ENCODE measurements at places on chromosomes 3 and 15. TPM values are rescaled to one million over a fixed set of nuclear protein-coding genes. Genes with fewer than 3 reads are reported as not detected.
A peak's percentile ranks its signal among the peaks of the same experiment; 100 is the strongest.

DNA sequence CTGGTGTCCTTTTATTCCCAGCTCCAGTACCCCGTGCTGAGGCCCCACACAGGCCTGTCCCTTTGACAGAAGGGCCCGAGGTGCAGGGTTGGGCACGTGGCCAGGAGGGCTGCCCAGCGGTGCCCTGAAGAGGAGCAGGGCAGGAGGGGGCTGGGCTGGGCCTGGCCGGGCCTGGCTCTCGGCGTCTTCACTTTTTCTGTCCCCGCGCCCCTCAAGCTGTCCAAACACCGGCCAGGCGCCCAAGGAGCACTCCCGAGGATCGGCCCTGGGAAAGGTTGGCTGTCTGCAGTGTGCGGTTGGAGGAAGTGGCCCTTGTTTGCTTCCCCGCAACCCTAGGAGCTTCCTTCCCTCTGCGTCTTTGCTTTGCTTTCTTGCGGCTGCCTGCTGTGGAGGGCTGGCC lies 84.1 kb downstream of the WNT7A start:
- no peak for DNase-seq

GRCh38 chr3:15345066-15345607 lies 12.8 kb upstream of the SH3BP5 start:
- no peak for DNase-seq

Gene IL17RB
- not detected for total RNA-seq

DNA sequence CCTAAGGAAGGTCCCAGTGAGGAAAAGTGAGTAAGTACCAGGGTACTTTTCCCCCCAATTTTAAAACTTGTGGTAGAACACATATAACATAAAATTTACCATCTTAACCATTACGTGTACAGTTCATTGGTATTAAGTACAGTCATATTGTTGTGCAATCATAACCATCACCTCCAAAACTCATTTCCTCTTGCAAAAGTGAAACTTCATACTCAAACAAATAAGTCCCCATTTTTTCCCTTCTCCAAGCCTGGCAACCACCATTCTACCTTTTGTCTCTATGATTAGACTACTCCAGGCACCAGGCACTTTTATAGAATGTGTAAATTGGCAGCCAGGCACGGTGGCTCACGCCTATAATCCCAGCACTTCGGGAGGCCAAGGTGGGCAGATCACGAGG lies 12.2 kb downstream of the PRC1 start:
- no peak for DNase-seq

GRCh38 chr3:53056442-53056841 lies 10.6 kb upstream of the SFMBT1 start:
- no peak for DNase-seq

DNA sequence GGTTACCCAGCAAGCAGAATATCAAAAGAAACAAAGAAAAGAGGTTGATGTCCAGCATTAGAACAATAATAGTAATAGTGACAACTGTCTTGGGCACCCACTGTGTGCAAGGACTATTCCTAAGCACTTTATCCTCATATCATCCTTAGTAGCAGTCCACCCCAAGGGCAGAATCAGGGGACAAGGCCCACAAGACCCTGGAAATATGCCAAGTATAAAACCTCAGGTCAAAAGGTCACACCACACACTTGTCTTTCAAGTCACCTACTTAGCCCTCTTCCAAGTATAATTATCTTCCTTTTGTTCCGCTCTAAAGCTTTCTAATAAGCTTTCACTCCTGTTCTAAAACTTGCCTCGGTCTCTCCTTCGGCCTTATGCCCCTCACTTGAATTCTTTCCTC lies 124.0 kb upstream of the STT3B start:
- DNase-seq: no peak

- DNase-seq: no peak
These were observed 57.8 kb downstream of the HACD2 start for GRCh38 chr3:123527046-123527445.

GRCh38 chr3:128411574-128412064 lies 55.1 kb downstream of the DNAJB8 start:
- no peak for DNase-seq

- no peak for DNase-seq
These were observed 121.6 kb upstream of the EIF1B start for GRCh38 chr3:40187945-40188344.

Gene C3orf49
- total RNA-seq: not detected

DNA sequence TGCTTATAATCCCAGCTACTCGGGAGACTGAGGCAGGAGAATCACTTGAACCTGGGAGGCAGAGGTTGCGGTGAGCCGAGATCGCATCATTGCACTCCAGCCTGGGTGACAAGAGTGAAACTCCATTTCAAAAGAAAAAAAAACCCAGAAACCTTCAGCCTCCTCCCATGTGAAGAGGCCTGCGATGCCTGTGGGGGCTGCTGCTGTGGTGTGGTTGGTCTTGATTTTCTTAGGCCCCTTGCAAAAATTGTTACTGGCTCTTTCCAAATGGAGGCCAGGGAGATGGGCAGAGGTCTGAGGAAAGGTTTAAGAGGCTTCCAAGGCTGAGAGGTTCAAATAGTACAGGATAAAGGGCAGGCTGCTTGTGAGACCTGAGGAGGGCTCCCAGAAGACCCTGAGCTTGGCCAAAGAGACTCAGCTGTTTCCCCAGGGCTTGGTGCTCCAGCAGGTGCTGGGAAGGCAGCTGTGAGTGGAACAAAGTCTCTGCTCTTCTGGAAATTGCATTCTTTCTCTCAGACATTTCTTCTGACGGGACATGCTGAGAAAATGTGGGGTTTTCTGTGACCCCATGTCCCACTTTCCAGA lies 18.4 kb downstream of the GCSAM start:
- DNase-seq: no peak

DNA sequence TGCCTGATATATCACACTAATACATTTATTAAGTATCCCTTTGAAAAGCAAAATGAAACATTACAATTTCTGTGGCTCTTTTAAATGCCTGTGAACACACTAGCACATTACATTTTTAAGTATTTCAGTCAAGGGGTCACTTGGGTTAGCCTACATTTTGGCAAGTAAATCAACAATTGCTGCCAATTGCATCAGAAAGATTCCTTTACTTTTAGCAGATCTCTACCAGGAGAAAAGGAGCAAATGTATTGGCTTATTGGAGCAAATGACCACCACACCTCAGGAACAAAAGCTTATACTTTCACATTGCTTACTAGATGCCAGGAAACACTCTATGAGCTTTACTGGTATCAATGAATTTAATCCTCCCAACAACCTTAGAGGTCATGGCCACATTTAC lies 947.1 kb downstream of the FHIT start:
- DNase-seq: no peak

GRCh38 chr3:161371441-161372320 lies at the start of gene SPTSSB:
SPTSSB (minus strand) TSS chr3:161371517; CDS start chr3:161346323, 25,194 bp downstream.
- DNase-seq: no peak

DNA sequence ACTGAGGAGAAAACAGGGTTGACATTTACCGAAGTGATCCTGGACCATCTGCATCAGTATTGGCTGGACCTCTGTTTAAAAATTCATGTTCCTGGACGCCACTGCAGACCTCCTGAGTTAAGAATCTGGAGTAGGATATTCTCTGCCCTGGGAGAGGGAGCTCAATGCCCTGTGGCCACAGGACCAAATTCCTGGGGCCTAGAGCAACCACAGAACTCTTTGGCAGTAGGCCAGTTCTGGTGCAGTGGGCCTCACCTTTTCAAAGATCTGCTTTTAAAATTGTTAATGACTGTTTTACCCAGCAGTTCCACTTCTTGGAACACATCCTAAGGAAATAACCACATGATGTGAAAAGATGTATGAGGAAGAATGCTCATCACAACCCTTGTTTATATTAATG lies 133.3 kb upstream of the ADPGK start:
- DNase-seq: no peak

DNA sequence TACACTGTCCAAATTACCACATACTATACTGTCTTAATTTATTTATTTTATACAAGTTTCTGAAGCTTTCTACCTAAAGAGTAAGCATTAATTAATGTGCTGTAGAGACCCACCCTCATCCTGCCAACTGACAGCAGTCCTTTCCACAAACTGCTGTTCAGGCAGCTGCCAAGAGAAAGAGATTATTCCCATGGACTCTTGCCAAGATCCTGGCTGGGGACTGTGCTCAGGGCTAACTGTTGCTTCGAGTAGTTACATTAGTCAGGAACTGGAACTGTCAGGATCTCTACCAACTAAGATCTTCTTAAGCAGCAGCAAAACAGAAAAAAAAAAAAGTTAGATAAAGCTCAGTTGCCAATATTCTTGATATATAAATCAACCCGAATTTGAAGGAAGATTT lies 398.8 kb downstream of the MECOM start:
- no peak for DNase-seq

Gene AMT
- total RNA-seq: 1.2 TPM

- no peak for DNase-seq
These were observed 46.8 kb downstream of the NME9 start for GRCh38 chr3:138282836-138283235.

- peak; percentile 42 for DNase-seq
These were observed 9.5 kb downstream of the RPS17 start for GRCh38 chr15:82530606-82531379.

DNA sequence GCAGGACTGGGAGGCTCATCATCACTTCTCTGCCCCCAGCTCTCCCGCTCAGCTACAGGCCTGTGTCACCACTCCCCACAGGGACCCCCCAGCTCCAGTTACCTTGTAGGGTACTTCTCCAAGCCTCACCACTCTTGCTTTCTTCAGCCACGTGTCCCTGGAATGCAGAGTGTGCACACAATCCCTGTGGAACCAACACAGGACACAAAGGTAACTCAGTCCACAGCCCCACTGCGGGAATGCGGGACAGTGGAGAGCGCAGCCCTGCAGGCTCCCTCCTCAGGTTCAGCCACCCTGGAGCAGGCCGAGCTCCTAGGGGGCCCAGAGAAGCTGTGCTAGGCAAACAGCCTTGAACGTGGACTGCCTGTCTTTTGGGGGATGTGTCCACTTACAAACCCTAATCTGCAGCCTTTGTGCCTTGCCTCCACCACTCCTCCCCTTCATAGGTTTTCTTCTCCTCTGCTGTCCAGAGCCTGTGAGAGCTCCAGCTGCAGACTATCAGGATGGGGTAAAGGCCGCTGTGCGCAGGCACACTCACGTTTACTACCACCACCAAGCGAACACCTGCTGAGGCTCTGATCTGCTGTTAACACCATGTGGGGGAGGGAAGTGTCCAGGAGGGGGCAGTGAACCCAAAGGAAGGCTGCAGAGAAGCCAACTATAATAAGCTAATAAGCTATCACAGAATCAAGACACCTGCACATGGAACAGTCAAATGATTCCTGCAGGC lies 26.0 kb downstream of the XPC start:
- DNase-seq: no peak

- no peak for DNase-seq
These were observed at the start of gene CACNA1D for GRCh38 chr3:53493963-53494791. CACNA1D (plus strand) TSS chr3:53494611; CDS start chr3:53495167, 556 bp downstream.

Gene ANKUB1
- total RNA-seq: 0.82 TPM

DNA sequence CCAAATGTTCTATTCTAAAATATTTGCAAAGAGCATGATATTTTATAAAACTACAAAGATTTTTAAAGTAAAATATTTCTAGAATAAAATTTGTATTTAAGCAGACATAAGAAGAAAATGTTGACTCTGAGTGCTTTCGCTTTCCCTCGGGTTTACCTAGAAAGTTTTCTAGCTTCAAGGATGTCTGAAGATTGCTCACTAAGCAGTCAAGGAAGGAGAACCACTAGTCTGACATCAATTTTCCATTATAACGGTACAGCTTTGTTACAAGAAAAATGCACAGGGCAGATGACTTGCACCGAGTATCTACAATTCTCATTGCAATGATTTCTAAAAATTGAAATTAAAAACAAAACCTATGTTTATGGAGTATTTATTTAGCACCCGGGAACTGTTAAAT lies 14.2 kb downstream of the GPR15 start:
- no peak for DNase-seq

DNA sequence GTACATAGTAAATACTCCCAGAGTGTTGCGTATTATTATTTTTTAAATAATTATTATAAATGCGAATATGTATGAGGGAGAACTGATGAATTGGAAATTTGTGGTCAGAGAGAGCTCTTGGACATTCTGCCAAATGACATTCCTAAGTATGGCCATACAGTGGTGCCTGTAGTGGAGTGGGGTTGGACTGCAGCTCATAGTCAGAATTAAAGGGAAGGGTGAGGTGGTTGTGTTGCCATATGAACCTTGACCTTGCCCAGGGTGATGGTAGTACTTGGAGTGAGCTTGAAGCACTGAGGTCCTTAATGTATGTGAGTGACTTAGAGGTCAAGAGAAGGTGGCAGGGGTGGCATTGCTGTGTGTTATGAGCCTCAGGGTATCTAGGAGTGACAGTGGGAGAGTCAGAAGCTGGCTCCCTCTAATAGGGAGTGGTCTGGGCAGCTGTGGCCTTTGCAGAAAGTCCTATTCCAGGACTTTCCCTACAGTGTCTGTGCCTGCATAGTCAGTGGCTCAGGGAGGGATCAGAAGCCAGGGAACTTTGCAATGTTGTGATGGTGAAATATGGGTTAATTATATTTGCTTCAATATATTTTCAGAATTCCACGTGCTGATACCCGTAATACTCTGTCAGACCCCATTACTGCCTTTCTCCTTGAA lies 26.2 kb downstream of the PDE8A start:
- DNase-seq: no peak

Gene PLA1A
- not detected for total RNA-seq

GRCh38 chr15:66023311-66023972 lies 154.2 kb downstream of the RAB11A start:
- no peak for DNase-seq

GRCh38 chr3:133887074-133887802 lies 8.4 kb downstream of the RAB6B start:
- DNase-seq: no peak

- DNase-seq: no peak
These were observed 18.2 kb upstream of the KIF23 start for GRCh38 chr15:69395991-69396390.

Gene ACP3
- 0.78 TPM for total RNA-seq

Gene ZNF80
- not detected for total RNA-seq
